ENCODE measurements at places on chromosomes 11 and 22.
A peak's percentile ranks its signal among the peaks of the same experiment; 100 is the strongest.

- DNase-seq, result no peak
Measured at GRCh38 chr11:99814738-99815137, 794.0 kb downstream of the CNTN5 start.

- DNase-seq, result peak; percentile 55
Measured at GRCh38 chr11:10317776-10318526, 13.1 kb downstream of the ADM start.

- no peak for DNase-seq
Measured at GRCh38 chr11:69893631-69894030, 74.4 kb upstream of the FGF3 start.

GRCh38 chr22:37777122-37777687 lies 30.5 kb upstream of the GCAT start:
- peak; percentile 88 for DNase-seq

DNA sequence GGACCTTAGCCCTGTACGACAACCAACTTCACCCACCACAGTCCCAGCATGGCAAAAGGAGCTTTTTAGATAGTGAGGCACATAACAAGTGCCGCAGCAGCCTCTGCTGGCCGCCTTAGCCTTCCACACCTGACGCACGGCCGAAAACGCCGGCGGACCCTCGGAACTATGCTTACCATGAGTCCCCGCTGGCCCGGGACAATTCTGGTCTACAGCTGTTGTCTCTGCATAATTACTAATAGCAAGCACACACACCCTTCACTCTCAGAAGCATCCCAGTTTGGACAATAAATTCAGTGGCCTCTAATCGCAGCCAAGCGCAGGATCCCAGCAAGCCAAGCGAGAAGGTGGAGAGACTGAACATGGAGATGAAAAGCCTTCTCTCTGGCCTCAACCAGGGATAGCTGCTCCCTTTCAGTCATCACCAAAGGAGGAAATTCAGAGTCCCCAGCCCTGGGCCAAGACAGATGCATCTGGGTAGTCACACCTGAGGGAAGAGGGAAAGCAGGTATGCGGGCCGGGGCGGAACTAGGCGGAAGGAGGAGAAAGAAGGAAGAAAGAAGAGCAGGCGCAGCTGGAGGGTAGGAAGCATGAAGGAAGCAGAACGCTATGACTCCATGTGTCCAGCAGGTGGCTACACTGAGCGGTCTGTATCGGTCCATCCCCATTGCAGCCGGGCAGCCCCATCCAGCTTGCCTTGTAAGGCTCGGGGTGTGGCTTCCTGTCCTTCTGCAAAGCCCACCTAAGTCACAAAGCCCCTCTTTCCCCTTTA lies 40.3 kb downstream of the BUD13 start:
- peak; percentile 73 for DNase-seq

DNA sequence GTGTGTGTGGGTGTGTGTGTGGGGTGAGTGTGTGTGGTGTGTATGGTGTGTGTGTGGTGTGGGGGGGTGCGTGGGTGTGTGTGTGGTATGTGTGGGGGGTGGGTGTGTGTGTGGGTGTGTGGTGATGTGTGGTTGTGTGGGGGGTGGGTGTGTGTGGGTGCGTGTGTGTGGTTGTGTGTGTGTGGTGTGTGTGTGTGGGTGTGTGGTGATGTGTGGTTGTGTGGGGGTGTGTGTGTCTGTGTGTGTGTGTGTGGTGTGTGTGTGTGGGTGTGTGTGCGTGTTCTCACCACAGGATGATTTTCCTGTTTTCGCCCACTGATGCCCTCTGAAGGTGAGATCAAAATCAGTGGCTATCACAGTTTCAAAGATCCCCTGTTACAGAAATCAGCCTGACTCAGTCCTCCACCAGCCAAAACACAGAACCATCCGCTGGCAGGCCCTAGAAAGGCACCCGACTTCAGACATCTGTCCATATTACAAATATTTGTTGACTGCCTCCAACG lies 24.7 kb downstream of the CPT1A start:
- peak; percentile 17 for DNase-seq

DNA sequence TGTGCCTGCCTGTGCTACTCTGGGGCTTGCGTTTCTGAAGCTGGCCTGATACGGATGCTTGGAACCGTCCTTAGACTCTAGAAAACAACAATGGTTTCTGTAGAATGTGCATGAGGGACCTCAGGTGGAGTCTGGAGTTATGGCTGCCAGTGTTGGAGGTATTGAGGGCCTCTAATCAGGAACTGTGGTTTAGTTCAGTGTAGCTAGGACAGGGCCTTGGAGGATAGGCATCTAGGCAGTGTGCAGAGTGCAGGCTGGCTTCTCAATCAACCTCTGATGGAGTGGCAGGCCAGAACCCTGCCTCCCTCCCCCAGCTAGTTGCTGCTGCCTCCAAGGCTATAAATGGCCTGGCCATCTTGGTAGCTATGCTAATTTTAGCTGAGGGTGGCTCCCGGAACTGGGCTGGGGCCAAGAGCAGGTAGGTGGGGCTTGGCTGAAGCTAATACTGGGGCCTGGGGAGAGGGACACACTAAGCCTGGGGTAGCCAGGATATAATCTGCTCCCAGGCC lies 4.0 kb downstream of the STIM1 start:
- peak; percentile 81 for DNase-seq

- no peak for DNase-seq
Measured at GRCh38 chr11:44893308-44893822, 57.3 kb downstream of the TP53I11 start.

GRCh38 chr11:82631722-82632630 lies 101.7 kb downstream of the FAM181B start:
- DNase-seq, result no peak

DNA sequence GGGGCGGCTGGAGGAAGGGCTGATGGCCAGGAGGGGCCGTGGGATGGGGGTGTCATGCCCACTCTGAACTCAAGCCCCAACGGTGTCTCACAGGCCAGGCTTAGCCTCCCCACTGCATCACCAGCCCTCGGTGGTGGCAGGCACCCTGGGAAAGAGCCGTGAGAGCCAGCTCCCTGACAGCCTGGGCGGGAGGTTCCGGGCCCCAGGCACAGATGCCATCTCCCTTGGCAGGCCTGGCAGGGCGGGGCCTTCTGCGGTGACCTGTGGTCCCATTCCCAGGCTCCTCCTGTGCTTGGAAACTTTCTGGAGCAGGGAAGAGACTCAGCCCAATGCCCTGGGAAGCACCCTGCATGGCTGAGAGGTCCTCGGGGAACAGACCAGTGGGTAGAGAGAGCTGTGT lies 4.8 kb downstream of the PHLDA2 start:
- no peak for DNase-seq

DNA sequence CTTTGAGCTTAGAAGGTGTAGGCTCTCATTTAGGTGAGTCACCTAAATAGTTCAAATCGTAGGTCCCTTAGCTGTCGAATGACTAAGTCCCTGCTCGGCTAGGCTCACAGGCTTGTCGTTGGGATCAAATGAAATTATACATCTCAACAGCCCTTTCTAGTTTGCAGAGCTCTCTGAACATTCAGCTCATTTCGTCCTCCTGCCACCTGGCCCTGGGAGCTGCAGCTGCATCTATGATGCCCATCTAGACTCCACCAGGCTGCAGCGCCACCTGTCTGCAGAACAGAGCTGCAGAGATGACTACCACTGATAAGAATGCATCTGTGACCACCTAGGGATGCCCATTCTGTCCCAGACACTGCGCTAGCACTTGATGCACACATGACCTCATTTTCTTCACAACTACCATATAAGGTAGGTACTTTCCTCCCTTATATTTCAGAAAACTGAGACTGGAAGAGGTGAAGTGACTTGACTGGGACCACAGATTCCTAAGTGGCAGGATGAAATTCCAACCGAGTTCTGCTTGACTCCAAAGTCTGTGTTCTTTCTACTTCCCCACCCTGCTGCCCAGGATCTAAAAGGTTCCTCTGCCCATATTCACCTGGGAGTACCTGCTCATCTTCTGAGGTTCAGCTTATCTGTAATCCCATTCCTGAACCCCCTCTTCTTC lies 141.1 kb upstream of the NARS2 start:
- DNase-seq, result peak; percentile 91

GRCh38 chr22:34992672-34993071 lies 73.3 kb upstream of the ISX start:
- no peak for DNase-seq

DNA sequence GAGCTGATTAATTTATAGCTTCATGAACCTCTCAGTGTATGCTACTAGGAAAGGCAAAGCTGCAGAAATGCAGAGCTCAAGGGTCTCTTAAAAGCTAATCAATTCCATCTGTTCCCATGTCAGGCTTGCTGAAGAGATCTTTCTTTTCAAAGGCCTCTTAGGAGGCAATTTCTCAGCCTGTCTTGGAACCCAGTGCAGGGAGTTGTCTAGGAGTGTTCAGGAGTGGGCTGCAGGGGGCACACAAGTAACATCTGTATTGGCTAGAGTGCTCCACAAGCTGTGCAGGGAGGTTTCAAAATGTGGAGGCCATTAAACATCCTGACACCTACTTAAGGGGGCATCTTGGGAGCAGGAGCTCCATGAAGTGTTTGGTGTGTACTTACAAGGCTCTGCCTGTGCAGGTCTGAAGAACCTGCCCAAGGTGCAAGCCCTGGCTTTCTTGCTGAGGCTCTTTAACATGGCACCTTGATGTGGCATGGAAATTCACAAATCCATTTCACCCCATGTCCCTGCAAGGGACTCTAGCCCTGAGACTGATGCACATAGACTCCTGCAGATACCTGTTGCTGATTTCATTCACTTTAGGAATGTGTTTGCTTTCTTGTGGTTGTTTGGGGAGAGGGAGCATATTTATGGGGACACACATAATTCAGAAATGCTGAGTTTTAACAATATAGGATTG lies 134.7 kb downstream of the ME3 start:
- DNase-seq, result no peak

- DNase-seq, result no peak
Measured at GRCh38 chr11:104858882-104859775, 39.1 kb downstream of the CASP12 start.

GRCh38 chr11:29093416-29094120 lies 923.3 kb downstream of the KCNA4 start:
- DNase-seq, result no peak

GRCh38 chr11:67632175-67632981 lies 2.6 kb upstream of the NUDT8 start:
- peak; percentile 94 for DNase-seq

- DNase-seq, result no peak
Measured at GRCh38 chr11:92475316-92475715, 250.7 kb downstream of the FAT3 start.

Data from RPMI8226 (cell line).